ENCODE measurements at places on chromosomes 2 and 18.

DNA sequence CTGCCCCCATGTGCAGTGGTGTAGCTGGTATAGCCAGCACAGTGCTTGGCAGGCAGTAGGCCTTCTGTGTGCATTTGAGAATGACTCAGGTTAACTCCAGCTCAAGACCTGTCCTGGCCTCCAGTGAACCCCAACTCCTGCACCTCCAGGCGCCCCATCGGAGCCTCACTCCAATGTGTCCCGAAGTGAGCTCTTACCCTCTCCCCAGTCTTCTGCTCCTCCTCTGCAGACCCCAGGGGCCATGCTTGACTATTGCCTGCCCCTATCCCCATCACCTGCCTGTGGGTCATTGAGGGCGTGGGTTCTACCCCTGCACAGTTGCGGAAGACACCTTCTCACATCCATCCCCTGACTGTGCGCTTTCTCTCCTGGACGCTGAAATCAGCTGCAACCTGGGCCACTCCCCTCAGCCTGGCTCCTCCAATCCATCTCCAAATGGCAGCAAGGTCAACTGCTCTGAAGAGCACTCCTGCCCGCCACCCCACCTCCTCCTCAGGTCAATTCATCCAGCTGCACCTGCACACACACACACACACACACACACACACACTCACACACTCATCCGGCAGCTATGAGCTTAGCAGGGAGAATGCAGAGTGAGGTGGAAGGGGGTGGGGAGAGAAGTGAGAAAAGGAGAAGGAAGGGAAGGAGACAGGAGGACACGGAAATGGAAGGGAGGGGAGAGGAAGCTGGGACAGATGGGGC, 130.3 kb upstream of the GLI2 start:
- no peak for DNase-seq

GRCh38 chr2:224036731-224037361, 2.2 kb downstream of the SERPINE2 start:
- no peak for DNase-seq

- DNase-seq, result peak; percentile 32
These were observed 42.1 kb upstream of the GALR1 start for GRCh38 chr18:77207540-77207939.

DNA sequence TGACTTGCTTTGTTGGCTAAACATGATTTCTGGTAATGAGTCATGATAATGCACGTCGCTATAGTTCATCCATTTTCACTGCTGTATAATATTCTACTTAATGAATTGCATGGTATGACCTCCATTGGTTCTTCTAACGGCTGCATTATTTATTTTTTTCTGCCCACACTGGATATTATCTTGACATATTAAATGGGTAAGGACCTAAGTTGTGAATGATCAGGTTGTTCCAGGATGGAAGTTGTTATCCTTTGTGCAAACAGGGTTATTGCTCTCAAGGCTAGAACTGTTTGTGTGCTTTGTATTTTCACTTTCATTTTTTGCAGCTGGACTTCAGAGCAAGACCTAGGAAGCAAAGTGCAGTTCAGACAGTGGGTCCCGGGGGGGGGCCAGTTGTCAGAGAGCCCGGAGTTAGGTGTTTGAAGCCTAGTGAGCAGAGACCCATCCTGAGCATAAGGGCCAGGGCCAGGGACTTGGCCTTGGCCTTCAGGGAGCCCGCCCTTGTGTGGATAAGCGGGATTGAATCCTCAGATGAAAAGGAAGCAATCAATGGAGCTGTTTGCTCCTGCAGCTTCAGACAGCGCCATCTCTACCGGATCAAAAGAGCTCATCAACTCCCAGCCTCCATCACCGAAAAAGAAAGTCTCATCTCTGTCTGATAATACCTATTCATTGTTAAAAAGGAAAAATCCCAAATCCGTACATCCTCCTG, 48.2 kb downstream of the AGAP1 start:
- peak; percentile 53 for DNase-seq

DNA sequence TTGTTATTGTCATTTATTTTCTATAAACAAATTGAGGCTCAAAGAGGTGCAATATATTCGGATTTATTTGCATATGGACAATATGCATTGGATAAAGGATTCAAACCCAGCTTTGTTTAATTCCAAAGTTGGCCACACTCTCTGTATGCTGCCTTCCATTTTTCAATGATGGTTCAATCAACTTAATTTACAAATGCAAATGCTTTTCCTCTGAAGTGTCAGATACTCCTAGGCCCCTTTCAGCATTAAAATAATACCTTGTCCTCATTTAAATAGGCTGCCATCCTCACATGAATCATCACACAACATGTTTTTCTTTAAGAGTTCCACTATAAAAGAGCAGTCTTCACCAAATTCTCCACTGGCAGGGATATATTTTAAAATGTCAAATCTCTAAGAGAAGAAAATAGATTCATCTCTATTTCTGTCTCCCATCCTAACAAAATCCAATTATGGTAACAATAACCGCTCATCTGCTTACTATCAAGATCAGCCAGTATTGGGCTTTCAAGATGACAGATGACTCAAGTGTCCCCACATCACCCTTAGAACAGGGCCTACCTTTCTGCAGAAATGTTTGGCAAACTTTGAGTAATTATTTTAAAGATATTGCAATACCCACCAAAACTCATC, 114.8 kb downstream of the SCG2 start:
- no peak for DNase-seq

GRCh38 chr2:136613096-136613495, 152.2 kb upstream of the THSD7B start:
- no peak for DNase-seq

DNA sequence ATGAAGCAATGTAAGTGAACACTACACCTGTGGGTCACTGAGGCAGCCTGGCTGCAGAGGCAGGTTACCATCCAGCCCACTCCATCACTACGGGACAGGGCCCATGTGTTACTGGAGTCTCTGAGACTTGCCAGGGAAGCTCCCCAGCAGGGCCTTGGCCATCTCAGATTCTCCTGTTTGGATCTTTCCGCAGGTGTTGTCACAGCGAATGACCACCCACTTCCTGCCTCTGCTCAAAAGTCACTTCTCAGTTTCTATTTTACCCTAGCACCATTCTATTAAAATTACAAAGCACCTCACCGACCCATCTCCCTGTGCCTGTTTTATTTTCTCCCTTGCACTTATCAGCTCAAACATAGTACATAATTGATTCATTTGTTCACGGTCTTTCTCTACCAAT, 34.5 kb upstream of the L3MBTL4 start:
- DNase-seq, result no peak

DNA sequence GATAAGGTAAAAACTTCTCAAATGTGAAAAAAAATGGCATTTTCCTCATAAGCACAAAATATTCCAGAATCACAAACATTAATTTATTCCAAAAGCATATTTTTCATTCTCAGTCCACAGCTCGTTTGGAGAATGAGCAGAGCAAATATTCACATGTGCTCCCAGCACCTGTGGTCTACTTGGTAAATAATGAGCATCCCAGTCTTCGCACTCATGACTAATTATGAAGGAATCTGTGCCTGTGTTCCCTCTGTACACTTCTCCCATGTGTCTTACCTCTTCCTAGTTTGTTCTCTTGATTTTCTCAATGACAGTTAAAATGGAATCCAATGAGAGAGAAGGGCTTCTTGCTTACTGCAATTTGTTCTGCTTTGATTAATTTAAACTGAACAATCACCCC, 671.0 kb upstream of the SOX11 start:
- DNase-seq, result no peak

DNA sequence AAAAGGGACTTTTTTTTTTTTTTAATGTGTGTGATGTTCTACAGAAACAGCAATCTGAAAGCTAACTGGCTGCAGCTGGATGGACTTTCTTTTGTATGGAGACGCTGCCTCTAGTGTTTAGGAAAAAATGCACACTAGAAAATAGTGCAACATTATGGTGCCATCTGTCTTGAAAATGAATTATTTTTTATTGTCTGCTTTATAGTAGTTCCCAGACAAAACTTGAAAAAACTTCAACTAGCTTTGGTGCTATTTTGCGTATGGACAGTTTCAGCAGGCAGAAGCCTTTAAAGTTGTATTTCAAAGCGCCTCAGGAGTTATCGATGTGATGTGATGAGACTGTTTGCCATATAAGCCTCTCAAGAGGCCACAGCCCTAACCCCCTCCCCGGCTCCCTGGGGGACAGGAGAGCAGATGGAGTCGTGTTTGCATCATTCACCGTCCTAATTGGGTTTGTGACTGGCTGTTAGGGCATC, 86.9 kb downstream of the LTBP1 start:
- DNase-seq, result no peak

DNA sequence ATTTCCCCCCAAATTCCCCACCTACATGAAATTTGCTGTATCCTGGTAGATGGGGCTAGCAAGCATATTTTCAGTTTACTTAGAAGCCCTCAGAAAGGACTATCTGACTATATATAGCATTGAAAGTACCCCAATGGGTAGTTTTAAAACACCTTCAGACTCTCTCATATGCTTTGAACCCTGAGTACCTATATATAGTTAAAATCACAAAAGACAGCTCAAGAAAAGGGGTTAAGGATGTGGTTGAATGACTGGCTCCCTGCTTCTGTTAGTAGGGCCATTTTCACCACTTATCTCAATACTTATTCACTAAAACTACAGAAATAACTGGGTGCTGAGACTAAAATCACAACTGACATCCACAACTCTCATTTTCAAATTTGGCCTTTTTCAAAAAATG, 18.5 kb downstream of the WDPCP start:
- DNase-seq, result no peak

GRCh38 chr18:42458226-42458625, 503.2 kb downstream of the PIK3C3 start:
- no peak for DNase-seq

GRCh38 chr2:75157435-75157834, 41.9 kb downstream of the TACR1 start:
- no peak for DNase-seq

GRCh38 chr18:55774505-55774904, 186.5 kb upstream of the TCF4 start:
- no peak for DNase-seq

- DNase-seq, result no peak
These were observed 503.7 kb downstream of the TMEM182 start for GRCh38 chr2:103265521-103265920.

DNA sequence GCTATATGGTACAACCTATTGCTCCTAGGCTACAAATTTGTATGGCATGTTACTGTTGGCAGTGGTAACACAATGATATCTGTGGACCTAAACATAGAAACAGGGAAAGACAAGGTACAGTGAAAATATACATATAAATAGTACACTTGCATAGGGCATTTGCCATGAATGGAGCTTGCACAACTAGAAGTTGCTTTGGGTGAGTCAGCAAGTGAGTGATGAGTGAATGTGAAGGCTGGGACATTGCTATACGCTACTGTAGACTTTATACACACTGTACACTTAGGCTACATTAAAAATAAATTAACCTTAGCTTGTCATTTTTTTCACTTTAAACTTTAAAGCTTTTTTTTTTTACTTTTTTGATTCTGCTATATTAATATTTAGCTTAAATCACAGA, 500.0 kb upstream of the SETBP1 start:
- no peak for DNase-seq

DNA sequence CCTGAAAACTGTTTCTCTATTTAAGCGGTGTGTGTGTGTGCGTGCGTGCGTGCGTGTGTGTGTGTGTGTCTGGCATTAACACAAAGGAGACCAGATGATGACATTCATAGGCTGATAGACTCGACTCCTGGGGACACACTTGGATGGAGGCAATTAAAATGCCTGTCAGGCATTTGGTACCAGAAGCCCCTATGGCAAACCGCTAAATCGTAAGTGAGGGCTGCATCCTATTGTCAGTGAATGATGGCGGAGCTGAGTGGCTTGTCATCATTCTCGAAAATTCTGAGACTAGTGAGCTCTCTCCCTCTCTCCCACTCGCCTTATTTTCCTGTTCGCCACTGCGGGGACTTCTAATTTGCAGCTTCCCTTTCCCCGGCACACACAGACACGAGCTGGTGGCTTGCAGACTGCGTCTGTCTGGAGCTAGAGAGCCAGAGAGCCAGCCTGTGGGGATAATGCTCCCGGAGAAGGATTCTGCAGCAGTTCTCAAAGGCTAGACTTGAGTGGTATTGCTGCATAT, 155.4 kb downstream of the MAP2 start:
- DNase-seq, result no peak

DNA sequence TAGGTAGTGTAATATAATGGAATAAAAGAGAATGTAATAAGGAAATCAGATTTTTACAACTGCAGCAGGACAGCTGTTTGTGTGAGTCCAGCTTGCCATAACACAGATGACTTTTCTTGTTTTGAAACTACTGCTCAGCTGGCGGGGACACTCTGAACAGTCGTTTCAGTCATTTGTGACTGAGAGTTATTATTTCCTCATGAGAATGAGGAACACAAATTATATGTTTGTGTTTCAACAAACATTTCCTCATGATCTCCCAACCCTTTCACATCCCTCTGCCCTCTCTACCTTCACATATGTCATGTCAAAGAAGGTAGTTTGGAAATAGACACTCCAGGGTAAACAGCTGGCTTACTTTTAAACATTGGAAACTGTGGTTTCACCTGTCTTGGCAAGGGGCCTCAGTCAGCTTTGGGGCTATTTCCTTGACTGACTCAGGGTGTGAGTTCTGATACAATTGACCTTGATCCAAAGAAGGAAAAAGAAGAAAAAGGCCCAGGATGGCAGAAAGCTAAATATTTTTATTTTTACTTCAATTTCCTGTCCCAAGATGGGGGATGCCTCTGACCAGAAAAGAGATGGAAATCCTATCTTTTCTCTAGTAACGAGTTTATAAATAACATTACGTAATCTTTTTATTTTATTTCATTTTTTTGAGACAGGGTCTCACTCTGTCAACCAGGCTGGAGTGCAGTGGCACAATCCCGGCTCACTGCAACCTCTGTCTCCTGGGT, 593 bp downstream of the SP140L start:
- peak; percentile 45 for DNase-seq

- no peak for DNase-seq
These were observed 14.7 kb upstream of the HOXD1 start for GRCh38 chr2:176173567-176174381.

DNA sequence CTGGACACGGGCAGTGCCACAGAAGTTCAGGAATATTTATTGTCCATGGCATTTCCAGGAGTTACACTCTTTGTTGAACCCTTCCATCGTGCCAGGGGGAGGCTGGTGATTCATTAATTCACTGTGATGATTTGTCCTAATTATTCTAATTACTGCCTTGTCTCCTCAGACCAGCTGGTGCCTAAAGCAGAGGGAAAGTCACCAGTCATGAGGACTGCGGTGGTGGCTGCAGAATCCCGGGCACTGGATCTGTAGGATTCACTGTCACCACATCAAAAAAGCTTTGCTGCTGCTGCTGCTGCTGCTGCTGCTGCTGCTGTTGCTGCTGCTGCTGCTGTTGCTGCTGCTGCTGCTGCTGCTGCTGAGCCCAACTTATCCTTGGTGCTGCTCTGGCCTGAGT, 908.2 kb downstream of the TSN start:
- no peak for DNase-seq

DNA sequence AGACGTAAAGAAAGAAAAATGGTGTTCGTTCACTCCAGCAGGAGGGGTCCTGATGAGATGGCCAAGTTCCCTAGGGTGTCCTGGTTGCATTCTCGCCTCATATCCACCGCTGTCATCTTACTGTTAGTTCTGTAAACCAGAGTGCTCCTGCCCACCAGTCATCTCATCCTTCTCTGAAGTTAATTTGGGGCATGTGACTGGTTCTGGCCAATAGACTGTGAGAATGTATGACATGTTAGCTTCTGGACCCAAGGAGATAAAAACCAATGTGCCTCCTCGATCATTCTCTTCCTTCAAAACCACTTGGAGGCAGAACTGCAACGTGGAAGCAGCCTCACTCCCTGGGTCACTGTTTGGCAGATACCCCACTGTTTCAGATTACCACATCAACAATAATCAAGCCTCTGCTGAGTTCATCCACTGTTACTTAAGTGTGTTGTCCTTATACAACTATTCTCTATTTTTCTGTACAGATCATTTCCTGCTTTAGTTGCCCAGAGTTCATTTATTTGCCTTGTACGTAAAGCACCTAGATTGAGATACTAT, 759.1 kb downstream of the TSN start:
- no peak for DNase-seq

All from transverse colon (tissue), 4 donors.